ENCODE measurements at places on chromosomes 6 and 20. TPM values are rescaled to one million over a fixed set of nuclear protein-coding genes. Genes with fewer than 3 reads are reported as not detected.
A peak's percentile ranks its signal among the peaks of the same experiment; 100 is the strongest.

Gene CST5
- total RNA-seq = not detected

GRCh38 chr20:52411611-52412010 lies 220.0 kb upstream of the ZFP64 start:
- ATAC-seq = no peak

DNA sequence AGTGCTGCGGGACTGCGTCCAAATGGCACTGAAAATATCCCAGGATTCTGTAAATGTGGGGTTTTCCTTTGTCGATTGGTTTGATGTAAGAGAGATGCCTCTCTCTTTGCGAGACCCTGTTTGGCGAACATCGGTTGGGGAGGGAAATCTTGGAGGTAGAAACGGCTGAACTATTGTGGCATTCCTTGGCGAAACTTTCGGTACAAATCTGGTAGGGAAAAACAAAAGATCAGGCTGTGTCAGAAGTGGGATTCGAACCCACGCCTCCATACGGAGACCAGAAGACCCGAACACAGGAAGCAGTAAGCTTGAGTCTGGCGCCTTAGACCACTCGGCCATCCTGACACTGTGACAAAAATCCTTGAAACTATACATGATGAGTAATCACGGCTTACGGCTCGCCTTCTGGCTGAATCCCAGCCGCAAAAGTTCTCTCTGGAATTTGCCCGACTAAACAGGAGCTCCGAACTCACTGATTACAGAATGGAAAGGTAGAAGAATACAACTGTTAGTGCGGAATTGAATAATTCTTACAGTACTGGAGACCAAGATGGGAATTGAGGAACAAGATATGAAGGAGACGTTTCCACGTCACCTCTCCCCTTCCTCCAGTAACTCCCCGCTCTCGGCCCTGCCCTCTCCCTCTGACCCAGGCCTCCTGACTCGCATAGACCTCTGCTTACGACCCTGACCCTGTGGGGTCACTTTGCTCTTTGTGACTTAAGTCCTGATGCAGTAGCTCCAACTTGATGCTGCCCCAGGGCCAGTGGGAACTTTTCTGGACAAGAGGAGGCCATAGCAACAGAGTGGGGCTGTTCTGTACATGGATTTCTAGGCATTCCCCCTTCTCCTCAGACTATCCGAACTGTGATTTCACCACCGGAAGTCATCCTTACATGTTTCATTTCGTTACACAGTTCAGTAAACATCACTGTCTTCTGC lies 132.8 kb upstream of the ZNF184 start:
- ATAC-seq = peak; percentile 88

DNA sequence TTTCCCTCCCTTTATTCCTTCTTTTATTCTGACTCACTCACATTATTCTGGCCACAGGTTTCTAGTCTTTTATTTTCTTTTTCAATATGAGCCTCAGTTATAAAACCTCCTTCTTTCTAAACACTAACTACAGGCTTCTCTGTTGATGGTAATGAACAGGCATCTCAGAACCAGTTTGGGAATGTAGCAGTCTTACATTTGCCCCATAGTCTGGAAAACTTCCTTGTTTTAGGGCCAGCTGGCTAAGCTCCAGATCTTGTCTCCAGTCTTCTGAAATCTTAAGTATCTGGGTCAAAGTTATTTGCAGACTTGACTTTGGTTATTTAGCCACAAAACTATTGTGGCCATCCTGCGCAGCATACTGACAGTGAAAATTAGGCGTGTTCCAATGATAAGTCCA lies 97.0 kb upstream of the MAN1A1 start:
- no peak for ATAC-seq

DNA sequence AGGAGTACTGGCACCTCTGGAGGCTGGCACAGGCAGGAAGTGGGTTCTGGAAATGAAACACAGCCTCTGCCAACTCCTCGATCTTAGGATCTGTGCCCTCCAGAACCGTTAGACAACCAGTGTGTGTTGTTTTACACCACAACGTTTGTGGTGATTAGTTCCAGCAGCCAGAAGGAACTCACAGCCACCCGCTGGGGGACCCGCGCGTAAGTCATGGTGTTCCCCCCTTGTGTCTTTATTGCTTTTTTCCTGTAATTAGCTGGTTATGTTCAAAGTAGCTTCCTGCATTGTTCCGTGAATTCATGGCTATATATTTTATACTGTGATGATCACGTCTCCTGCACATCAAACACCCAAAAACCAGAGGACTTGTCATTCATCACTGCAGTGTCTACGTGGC lies 117.4 kb downstream of the RNASET2 start:
- no peak for ATAC-seq

Gene PSMB1
- total RNA-seq = 290 TPM

GRCh38 chr6:135227349-135227748 lies 46.2 kb downstream of the MYB start:
- ATAC-seq = no peak

DNA sequence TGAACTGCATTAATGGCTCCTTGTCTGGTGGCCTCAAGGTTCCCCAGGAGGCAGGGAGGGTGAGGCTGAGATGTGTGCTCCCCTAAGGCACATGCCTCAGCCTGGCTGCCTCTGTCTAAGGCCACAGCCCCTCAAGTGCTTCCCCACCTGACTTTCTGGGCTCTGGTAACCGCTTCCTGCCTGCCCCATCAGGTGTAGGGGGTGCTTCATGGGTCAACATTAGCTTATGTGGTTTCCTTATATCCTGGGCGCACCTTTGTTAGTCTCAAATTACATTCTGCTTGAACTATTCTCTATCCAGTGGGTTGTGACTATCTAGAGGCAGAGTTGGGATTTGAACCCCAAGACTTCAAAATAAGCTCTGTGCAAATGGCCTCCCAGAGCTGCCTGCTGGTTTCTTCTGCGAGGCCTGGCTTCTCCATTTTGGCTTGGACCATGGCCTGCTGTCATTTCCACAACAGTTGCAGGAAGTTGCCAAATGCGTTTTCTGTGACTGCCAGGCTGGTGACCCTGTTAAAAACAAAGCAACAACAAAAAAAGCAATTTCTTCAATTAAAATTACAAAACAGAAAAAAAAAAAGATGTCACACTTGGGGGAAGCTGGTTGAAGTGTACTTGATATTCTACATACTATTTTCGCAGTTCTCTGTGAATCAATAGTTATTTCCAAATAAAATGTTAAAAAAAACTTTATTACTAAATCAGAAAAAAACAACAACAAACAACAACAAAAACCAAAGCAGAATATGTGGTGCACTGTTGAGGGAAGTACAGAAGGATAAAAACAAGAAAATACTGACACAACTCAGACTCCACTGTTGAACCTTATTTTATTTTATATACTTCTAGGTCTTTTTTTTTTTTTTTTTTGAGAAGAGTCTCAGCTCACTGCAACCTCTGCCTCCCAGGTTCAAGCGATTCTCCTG lies 20.0 kb upstream of the ZNFX1 start:
- no peak for ATAC-seq

DNA sequence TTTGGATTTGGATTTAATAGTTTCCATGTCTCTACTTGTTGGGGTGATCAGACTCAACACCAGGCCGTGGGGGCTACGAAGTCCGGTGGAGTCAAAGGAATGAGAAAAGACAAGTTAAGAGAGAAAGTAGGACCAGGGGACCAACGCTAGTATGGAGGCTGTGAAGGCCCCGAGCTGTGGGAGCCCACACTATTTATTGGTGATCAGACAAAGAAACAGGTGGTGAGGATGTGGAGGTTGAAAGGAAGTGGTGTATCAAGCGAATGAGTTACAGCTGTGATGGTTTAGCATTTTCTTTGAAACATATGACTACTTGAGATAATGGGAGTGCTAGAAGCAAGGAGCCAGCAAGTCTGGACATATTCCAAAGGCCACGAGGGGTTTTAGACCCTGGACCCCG lies 62.4 kb downstream of the AKAP7 start:
- ATAC-seq = no peak

- ATAC-seq = no peak
These were observed 73.7 kb upstream of the EXOC2 start for GRCh38 chr6:766625-767024.

DNA sequence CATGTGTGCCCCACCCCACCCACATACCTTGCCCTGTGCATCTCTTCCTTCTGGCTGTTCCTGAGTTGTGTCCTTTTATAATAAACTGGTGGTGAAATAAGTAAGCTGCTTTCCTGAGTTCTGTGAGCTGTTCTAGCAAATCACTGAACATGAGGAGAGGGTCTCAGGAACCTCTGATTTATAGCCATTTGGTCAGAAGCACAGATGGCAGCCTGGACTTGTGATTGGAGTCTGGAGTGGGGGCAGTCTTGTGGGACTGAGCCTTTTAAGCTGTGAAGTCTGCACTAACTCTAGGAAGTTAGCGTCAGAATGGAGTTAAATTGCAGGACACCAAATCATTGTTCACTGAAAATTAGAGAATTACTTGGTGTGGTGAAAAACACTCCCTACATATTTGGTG lies 245.4 kb downstream of the LRFN2 start:
- ATAC-seq = no peak

GRCh38 chr6:158996856-158997255 lies 3.1 kb downstream of the RSPH3 start:
- ATAC-seq = no peak
